ENCODE measurements at places on chromosomes 6 and 20.

- DNase-seq = peak; percentile 16
Measured at GRCh38 chr6:30990422-30991086, 7.0 kb downstream of the MUC21 start.

- DNase-seq = no peak
Measured at GRCh38 chr20:36120991-36121390, 33.5 kb upstream of the EPB41L1 start.

GRCh38 chr6:169789146-169789943 is 37.9 kb downstream of the ERMARD start:
- no peak for DNase-seq

DNA sequence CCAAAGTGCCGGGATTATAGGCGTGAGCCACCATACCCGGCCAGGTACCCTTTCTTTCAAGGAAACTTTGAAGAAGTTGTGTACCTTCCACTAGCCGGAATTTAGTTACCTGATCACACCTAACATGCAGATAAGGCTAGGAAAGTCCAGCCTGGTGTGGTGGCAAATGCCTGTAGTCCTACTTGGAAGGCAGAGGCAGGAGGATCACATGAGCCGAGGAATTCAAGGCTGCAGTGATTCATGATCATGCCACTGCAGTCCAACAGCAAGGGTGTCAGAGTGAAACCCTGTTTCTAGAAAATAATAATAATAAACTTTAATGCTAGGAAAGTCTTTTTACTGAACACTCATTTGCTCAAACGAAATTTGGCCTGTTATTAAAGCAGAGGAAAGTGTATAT is 21.0 kb downstream of the NFYA start:
- no peak for DNase-seq

GRCh38 chr6:24673625-24674024 is 6.7 kb downstream of the ACOT13 start:
- no peak for DNase-seq

GRCh38 chr6:142842418-142843261 is 102.3 kb downstream of the HIVEP2 start:
- DNase-seq = peak; percentile 62

- no peak for DNase-seq
Measured at GRCh38 chr20:5354901-5355300, 38.1 kb upstream of the PROKR2 start.

DNA sequence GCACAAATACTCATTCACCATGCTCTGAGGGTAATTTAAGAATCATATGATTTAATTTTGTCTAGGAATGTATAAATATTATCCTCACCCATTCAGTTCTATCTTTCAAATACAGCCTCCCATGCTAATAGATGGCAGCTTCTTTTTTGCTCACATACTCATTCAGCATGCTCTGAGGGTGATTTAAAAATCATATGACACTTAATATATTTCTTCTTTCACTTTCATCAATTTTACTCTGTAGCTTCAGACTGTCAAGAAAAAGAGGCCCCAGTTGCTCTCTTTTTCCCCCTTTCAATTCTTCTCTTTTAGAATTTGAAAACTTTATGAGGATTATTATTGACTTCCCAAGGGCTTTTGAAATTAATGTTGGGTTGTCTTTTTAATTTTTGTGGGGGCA is 161.7 kb upstream of the LAMP5 start:
- DNase-seq = no peak

- DNase-seq = no peak
Measured at GRCh38 chr20:13995841-13996240, 525 bp downstream of the MACROD2 start.

DNA sequence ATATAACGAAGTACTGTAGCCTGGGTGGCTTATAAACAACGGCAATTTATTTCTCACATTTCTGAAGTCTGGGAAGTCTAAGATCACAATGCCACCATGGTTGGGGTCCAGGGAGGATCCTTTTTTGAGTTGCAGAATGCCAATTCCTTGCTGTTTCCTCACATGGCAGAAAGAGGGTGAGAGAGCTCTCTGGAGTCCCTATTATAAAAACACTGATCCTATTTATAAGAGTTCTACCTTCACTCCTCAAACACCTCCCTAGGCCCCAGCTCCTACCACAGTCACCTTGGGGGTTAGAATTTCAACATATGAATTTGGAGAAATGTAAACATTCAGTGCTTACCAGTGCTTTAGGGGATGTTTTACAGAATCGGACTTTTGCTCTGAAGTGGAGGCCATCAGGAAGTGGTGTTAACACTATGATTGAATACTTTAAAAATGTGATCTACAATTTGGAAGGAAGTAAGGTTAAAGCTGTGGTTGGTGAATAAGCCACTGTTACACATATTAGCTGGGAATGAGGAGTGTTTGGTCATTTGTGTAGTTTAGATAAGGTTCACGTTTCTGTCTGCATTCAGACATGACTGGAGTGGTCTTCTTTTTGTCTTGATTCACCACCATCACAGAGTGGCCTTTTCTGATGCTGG is 79.9 kb upstream of the SPTLC3 start:
- DNase-seq = no peak

- no peak for DNase-seq
Measured at GRCh38 chr6:155372256-155372655, 58.0 kb upstream of the TFB1M start.

- peak; percentile 66 for DNase-seq
Measured at GRCh38 chr6:169831450-169832246, 80.2 kb downstream of the ERMARD start.

DNA sequence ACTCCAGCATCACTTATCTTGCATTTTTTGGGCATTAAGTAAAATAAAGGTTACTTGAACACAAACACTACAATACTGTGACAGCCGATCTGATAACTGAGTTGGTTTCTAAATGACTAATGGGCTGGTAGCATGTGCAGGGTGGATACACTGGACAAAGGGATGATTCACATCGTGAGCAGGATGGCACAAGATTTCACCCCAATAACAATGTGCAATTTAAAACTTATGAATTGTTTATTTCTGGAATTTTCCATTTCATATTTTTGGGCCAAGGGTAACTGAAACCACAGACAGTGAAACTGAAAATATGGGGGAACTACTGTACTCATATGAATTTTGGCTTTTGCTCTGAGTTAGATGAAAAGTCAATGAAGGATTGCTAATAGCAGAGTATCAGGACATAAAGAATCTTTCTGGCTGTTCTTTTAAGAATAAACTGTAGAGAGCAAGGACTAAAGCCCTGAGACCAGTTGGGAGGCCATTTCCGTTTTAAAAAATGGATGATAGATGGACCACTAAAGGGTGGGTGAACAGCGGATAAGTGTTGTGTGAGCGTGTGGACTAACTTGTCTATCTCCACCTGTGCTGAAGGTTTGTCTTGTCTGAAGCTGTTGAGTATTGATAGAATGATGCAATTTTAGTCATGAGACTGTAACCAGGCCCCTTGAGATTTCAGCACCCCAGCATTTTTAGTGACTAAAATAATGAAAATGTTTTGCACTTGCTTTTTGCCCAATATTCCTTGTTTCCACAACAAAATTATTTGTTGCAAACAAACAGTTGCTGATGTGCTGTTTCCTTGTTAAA is 8.2 kb downstream of the SPINT3 start:
- no peak for DNase-seq

- DNase-seq = no peak
Measured at GRCh38 chr6:167163476-167164011, 5.8 kb upstream of the GPR31 start.

GRCh38 chr6:32854376-32855178 is 585 bp downstream of the PSMB9 start:
- peak; percentile 69 for DNase-seq

GRCh38 chr6:22327881-22328280 is 31.0 kb upstream of the PRL start:
- DNase-seq = no peak

- no peak for DNase-seq
Measured at GRCh38 chr6:163789199-163789810, 374.8 kb downstream of the QKI start.

DNA sequence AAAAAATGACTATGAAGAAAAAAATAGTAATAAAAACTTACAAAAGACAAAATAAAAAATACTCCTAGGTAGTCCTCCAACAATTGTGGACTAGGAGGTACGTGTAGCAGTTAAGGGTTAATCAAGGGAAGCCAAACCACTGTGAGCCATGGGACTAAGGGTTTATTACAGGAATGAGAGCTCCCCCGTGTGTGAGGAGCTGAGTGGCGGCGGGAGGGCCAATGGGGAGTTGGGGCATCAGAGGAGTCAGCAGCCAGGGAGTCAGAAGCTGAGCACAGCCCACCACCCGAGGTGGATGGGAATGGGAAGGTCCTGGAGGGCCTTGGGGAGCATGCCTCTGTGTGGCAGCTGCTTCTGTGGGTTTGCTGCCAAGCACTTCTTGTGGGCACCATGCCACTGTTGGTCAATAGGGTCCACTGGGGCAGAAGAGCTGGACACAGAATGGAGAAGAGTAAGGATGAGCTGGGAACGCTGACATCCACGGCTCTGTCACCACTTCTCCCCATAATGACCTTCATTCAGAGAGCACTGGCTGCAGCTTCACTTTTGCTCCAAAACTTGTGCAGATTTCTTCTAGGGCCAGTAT is 373.3 kb downstream of the CDKAL1 start:
- no peak for DNase-seq

Data from NAMALWA (cell line).